GM23248 (cell line): ENCODE measurements at places on chromosomes 6 and 20.
A peak's percentile ranks its signal among the peaks of the same experiment; 100 is the strongest.

GRCh38 chr6:112330879-112331265 is 16.3 kb upstream of the RFPL4B start:
- no peak for DNase-seq

DNA sequence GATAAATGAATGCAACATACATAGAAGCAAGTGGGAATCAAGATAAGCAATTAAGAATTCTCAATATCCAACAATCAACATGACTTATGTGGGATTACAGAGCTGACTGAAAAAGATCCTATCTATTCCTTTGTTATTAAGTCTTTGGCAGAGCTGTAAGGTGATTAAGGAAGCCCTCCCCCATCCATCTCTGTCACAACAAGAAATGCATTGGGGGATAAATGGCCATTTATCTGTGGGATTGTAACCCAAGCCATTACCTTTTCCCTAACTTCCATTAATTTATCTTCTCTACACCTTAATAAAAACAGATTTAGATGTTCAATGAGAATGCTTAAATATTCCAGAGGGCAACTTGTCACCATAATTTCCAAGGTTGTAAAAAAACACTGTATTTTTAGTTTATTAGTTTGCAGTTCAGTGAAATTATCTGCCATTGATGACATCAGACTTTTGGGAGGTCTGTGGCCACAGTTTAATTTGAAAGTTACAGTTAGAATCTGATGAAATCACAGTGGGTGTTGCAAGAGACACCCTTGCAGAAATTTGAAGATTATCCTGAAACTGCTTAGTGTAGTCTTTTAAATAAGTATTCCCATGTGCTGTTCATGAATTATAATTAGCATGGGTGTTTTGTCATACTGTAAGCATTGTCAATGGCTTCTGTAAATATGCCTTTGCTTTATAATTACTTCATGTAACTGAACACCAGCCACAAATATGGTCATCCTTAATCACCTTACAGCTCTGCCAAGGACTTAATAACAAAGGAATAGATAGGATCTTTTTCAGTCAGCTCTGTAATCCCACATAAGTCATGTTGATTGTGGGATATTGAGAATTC is 49.4 kb upstream of the FYN start:
- peak; percentile 80 for DNase-seq

DNA sequence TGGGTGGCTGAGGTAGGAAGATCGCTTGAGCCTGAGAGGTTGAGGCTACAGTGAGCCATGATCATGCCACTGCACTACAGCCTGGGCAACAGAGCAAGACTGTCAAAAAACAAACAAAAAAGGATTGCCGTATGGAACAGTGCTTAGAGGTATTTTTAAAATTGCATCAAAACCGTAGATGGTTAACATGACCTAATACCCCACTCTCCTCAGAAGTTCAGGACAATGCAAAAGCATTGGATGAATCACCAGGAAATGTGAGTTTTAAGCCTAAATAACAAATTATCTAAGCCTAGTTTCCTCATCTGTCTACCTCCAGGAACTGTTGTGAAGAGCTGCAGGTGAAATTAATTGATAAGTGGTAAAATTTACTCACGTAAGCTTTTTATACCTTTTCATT is 123.8 kb upstream of the ID4 start:
- DNase-seq: peak; percentile 38

DNA sequence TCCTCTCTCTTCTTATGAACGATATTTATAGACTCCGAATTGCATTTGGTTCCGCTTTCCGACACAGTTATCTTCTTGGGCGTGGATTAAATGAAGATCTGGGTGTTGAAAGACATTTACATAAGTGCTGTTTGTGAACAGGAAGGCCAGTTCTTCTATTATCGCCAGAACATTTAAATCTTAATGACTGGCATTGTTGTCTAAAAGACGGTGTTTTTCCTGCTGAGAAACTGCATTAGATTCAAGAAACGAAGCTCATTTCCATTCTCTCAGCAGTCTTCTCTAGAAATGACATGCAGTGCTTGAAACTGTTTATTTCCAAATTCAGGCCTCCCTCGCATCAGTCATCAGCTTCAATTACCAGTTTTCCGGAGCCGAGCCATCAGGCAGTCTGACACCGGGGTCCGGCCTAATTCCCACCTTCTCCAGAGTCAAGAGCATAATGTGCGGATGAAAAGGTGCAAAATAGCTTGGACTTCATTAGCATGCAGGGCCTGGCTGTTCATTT is 16.0 kb downstream of the LINC00237 start:
- DNase-seq: no peak

DNA sequence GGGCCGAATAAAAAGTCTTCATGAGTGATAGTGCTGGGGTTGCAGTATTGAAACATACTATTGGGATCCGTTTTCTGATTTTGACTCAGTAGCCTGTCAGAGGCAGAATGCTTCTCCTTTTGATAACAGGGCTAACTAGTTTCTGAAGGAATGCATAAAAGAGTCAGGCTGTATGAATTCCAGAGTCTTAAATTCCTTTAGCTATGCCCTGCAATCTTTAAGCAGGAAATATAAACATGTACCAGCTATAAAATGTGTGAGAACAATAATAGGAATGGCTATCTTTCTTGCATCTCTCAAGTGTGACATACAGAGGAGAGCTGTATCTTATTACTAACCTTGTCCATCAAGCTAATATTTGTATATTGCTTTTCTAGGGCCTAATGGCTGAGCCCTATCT is 917.1 kb downstream of the KIF16B start:
- DNase-seq: no peak

GRCh38 chr6:164826831-164827468 is 482.5 kb downstream of the C6orf118 start:
- no peak for DNase-seq
